Activated naive CD8-positive, alpha-beta T cell treated with anti-CD3 and anti-CD28 coated beads, Interleukin-2, amount 50 U/mL, for 16 hours (primary cell): ENCODE measurements at places on chromosomes 7 and 10.

- DNase-seq: no peak
Observed at GRCh38 chr7:50637725-50638643, 72.8 kb upstream of the DDC start.

- DNase-seq: no peak
Observed at GRCh38 chr10:86180861-86181260, 185.7 kb downstream of the GRID1 start.

- no peak for DNase-seq
Observed at GRCh38 chr10:72171175-72171630, 44.6 kb upstream of the ANAPC16 start.

GRCh38 chr10:96720422-96721206 lies at the start of gene PIK3AP1:
PIK3AP1 (minus strand) TSS chr10:96720514; CDS start chr10:96720394, 120 bp downstream.
- DNase-seq: no peak

- no peak for DNase-seq
Observed at GRCh38 chr10:88728107-88728763, 22.2 kb downstream of the LIPK start.

DNA sequence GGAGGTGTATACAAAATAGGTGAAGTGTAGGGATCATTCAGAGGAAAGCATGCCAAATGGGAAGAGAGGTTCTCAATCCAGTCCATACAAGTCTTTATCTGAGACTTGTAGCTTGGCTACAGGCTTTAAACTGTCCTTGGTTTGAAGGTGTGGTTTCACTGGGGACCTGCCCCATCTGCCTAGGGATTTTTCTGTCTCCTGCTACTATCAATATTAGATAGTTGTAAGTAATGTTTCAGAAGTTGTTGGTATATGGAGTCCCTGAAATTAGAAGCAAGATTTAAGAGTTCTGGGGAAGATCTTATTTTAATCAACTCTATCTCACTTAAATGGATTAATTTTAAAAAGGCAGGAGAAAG lies 100.9 kb downstream of the ANKRD7 start:
- DNase-seq: no peak

- DNase-seq: no peak
Observed at GRCh38 chr10:70901276-70901878, 13.0 kb upstream of the PCBD1 start.

DNA sequence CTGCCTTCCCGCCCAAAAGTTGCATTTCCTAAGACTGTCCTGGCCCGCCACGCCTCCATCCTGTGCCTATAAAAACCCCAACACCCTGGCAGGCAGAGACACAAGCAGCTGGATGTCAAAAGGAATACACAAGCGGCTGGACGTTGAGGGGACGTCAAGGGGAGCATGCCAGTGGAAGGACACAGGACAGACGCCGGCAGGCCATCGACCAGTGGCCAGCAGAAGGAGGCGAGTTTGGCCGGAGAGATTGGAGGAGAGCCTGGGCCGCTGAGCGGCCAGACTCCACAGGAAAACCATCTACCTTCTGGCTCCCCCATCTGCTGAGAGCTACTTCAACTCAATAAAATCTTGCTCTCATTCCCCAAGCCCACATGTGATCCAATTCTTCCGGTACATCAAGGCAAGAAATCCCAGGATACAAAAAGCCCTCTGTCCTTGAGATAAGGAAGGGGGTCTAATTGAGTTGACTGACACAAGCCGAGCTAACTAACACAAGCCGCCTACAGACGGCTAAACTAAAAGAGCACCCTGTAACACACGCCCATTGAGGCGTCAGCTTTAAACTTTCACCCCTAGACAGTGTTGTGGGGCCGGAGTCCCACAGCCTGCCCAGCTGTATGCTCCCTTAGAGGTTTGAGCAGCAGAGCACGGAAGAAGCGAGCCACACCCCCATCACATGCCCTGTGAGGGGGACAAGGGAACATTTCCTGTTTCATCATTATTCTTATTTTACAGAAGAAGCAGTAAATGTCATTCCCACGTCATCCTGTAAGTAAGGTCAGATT lies 150.3 kb upstream of the PHYHIPL start:
- no peak for DNase-seq

GRCh38 chr10:92045641-92046106 lies 122.1 kb downstream of the BTAF1 start:
- DNase-seq: no peak

DNA sequence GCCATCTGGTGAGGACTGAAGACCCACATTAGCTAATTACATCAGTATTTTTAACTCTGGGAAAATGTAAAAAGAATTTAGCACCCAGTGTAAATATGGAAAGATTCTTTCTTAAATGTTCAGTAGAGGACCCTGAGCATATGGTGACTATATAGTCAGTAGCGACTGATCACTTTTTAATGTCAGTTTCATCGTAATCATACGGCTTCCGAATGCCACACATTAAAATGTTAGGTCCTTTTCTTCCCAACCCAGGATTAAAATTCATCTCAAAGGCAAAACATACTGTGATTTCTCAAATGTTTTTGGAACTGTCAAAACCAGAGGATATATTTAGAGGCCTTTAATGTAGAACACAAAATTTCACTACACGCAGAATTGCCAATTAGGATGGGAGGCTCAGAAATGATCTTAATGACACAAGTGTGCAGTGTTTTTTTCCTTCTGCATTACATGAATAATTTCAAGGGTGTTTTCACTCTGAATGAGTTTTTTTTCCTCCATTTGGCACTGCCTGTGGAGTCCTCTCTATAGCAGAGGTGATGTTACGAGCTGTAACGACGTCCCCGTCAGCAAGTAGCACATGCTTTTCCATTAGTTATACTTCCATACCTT lies 382.7 kb downstream of the PAXIP1 start:
- DNase-seq: no peak

GRCh38 chr7:2864999-2865670 lies 21.0 kb upstream of the GNA12 start:
- DNase-seq: peak; percentile 53

DNA sequence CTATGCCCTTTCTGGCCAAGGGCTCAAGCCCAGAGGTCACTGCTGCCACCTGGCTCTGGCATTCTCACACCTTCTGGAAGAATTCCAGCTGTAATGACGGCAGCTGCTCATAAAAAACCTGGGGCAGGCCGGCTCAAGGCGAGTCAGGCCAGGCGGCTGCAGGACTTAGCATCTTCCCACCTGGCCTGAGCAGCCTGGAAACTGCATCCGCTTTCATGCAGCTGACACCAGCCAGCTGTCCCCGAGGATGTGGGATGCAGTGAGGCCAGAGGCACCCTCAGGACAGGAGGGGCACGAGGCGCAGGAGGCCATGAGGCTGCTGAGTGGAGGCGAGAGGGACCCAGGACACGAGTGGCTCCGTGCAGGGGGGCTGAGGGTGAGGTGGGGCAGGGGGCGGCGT lies 47.5 kb upstream of the ADGRA1 start:
- no peak for DNase-seq

- peak; percentile 32 for DNase-seq
Observed at GRCh38 chr7:45089341-45089891, 647 bp upstream of the NACAD start.

GRCh38 chr7:100372694-100373093 lies 593 bp upstream of the PILRA start:
- DNase-seq: no peak

- DNase-seq: no peak
Observed at GRCh38 chr7:37488163-37488764, 39.6 kb upstream of the ELMO1 start.

GRCh38 chr7:31002256-31002655 lies 38.5 kb downstream of the GHRHR start:
- no peak for DNase-seq

DNA sequence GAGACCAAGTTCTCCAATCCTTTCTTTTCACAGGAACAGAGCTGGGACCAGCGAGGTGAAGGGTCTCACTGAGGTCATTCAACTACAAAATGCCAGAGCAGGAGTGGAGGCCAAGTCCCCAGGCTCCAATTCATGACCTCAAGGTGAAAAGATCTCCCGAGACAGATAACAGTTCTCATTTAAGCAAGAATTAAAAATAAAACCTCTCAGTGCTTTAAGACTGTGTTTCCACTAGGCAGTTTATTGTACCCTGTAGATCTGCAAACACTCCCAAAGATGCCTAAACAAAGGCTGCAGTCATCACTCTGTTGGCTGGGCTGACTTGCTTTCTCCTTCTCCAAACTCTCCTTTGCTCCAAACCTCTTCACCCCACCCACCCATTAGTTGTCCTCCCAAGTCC lies 74.8 kb upstream of the CXCL12 start:
- no peak for DNase-seq

- DNase-seq: no peak
Observed at GRCh38 chr7:112092306-112092705, 113.9 kb downstream of the DOCK4 start.

GRCh38 chr7:125506331-125506730 lies 576.7 kb upstream of the POT1 start:
- DNase-seq: no peak

DNA sequence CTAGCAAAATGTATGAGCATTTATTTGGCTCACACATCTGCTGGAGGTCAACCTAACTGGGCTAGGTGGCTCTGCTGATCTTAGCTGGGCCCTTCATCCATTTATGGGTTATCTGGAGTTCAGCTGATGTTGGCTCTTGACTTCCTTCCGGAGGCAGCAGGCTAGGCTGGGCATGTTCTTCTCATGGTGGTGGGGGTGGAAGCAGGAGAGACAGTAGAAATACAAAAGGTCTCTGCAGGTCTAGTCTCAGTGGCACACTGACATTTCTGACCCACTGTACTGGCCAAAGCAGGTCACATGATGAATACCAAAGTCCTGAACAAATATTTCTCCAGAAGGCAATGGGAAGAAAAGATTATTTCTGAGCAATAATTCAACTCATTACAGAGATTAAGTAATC lies 334.6 kb downstream of the CRPPA start:
- DNase-seq: no peak

GRCh38 chr7:27000496-27000895 lies 95.3 kb downstream of the HOXA1 start:
- no peak for DNase-seq

DNA sequence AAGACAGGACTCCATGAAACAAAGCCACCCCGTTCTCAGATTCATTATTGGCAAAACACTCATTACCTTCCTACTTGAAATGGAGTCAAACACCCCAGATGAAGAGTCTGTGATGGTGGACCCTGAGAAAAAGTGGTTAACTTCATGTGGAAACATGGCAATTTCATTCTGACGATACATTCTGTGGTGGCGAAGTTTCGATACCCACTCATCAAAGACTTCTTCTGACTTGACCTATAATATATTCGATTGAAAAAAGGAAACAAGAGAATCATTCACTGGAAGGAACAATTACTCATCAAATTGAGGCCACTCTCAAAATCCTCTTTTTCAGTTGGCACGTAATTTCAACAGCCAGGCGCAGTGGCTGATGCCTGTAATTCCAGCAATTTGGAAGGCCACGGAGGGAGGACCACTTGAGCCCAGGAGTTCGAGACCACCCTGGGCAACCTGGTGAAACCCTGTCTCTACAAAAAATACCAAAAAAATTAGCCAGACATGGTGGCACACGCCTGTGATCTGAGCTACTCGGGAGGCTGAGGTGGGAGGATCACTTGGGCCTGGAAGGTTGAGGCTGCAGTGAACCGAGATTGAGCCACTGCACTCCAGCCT lies 108.8 kb upstream of the GSDME start:
- no peak for DNase-seq

- no peak for DNase-seq
Observed at GRCh38 chr7:157643525-157643970, 306.7 kb downstream of the DNAJB6 start.

GRCh38 chr7:134657526-134657925 lies 10.9 kb downstream of the BPGM start:
- DNase-seq: no peak

DNA sequence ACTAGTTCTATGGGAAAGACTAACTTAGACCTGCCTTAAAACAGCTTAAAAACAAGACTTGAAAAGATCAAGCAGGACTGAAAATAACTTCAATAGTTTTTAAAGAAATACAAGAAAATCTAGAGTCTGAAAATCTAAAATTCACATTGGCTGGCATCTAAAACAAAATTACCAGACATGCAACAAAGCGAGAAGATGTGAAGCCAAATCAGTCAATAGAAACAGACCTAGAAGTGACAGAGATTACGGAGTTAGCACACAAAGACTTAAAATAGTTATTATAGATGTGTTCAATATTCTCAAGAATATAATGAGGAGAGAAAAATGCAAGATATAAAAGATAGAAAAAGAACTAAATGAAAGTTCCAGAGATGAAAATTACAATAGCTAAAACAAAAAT lies 78.3 kb upstream of the DIP2C start:
- DNase-seq: no peak

DNA sequence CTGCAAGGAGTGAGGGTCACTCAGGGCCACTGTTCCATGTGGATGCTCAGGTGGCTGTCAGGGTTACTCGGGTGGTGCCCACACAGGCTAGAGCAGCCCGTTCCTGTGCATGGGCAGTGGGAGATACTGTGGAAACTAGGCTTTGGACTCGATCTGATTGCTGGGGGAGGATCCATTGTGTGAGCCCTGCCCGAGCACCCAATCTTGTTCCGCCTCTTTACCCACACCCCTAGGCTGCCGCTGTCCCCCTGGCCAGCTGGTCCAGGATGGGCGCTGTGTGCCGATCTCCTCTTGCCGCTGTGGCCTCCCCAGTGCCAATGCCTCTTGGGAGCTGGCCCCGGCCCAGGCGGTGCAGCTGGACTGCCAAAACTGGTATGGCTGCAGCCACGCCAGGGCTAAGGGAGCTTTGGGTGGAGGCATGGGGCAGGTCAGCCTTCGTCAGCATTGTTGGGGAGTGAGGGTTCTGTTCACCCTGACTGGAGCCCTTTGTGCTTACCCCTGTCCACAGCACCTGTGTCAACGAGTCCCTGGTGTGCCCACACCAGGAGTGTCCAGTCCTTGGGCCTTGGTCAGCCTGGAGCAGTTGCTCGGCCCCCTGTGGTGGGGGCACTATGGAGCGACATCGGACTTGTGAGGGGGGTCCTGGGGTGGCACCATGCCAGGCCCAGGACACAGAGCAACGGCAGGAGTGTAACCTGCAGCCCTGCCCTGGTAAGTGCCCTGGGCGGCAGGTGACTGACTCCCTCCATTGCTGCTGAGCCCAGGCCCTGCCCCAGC lies 12.4 kb upstream of the ZNF862 start:
- DNase-seq: no peak

GRCh38 chr10:69438536-69439349 lies 12.5 kb upstream of the TSPAN15 start:
- DNase-seq: no peak

GRCh38 chr7:92137557-92137956 lies 3.3 kb upstream of the CYP51A1 start:
- no peak for DNase-seq
